ENCODE measurements at places on chromosomes 2 and 18. TPM values are rescaled to one million over a fixed set of nuclear protein-coding genes. Genes with fewer than 3 reads are reported as not detected.

- DNase-seq = no peak
Measured at GRCh38 chr18:4181882-4182568, 273.1 kb downstream of the DLGAP1 start.

- no peak for DNase-seq
Measured at GRCh38 chr2:20451761-20452499, 5.1 kb downstream of the RHOB start.

The TUBA4B gene
- not detected for total RNA-seq

DNA sequence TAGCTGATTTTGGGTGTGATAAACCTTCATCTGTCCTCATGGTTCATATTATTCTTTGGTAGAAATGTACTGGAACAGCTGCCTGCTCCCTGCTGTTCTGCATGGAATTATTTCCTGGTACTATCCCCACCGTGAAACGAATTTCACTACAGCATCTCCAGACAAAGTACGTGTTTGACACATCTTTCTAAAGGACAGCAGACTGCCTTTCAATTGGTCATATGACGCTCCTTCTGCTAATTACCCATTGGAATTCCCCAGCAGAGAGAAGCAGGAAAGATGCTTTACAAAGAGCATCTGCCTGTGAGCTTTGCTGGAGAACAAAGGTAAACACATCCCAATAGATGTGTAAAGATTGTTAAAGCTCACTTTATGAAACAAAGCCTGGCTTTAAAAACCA lies 4.4 kb upstream of the RFX8 start:
- DNase-seq = no peak

The MROH2A gene
- not detected for total RNA-seq

The FNDC4 gene
- 10.9 TPM for total RNA-seq

The RTP5 gene
- not detected for total RNA-seq
